Endothelial cell (in vitro differentiated cells): ENCODE measurements at places on chromosomes 3 and 15.
A peak's percentile ranks its signal among the peaks of the same experiment; 100 is the strongest.

DNA sequence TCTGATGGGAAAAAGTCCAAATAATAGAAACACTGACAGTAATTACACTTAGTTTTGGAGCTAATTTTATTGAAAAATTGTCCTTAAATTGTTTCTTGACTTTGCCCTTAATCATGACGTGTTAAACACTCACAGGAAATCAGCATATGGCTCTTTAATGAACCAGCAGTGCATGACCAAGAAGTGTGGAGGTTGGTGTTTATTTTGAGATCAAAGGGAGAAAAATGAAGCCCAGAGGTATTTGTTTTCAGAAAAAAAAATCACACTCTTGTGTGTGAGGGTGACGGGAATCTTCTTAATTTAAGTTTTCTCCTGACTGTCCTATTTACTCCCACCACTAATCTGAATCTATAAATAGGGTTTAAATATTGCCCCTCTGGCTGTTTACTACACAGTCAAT, 28.8 kb upstream of the SYNM start:
- DNase-seq, result no peak
- H3K4me3 ChIP-seq, result no peak overlapping the region
- no peaks in the 10 kb centered on the region for H3K27me3 ChIP-seq
- no peaks in the 10 kb centered on the region for H3K4me1 ChIP-seq
- no peak overlapping the region for H3K27ac ChIP-seq

DNA sequence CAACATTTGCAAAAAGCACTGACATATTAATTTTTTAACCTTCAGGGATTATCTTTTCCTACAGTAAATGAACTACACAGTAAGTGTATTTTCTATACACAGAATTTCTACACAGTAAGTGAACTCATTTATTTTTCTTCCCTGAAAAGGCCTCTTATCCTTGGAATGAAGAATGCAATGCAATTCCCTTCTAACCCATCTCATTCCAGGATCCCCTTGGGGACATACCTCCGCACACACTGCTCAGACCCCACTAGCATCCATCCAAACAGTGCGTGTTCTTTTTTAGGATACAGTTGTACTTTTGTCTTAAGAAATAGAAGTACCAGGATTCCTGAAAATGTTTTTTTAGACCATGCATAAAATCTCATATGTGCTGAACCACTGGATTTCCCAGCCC, 152.8 kb downstream of the UACA start:
- no peak overlapping the region for H3K4me3 ChIP-seq
- H3K27me3 ChIP-seq, result no peaks in the 10 kb centered on the region
- peaks cover 21% of the 10 kb centered on the region for H3K4me1 ChIP-seq
- no peaks in the 10 kb centered on the region for H3K36me3 ChIP-seq

DNA sequence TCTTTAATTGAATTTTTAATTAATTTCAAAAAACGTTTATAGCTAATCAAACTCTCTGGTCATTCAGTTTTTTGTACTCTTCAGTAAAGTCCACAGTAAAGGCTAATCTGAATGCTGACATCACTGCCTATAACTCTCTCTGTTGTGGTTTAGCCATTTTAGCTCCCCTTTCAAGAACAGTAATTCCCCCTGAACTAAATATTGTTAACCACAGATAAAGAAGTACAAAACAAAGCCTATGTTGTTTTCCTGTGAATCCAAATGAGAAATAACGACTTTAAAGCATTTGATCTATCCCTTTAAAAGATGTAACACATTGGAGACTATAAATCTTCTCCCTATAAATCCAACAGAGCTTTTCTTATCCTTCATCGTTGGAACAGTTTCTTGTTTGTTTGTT, 94.2 kb downstream of the ZBTB20 start:
- no peak overlapping the region for H3K4me3 ChIP-seq
- no peak for DNase-seq
- H3K4me1 ChIP-seq, result no peaks in the 10 kb centered on the region
- no peak overlapping the region for H3K27ac ChIP-seq
- H3K27me3 ChIP-seq, result no peaks in the 10 kb centered on the region
- no peaks in the 10 kb centered on the region for H3K36me3 ChIP-seq

DNA sequence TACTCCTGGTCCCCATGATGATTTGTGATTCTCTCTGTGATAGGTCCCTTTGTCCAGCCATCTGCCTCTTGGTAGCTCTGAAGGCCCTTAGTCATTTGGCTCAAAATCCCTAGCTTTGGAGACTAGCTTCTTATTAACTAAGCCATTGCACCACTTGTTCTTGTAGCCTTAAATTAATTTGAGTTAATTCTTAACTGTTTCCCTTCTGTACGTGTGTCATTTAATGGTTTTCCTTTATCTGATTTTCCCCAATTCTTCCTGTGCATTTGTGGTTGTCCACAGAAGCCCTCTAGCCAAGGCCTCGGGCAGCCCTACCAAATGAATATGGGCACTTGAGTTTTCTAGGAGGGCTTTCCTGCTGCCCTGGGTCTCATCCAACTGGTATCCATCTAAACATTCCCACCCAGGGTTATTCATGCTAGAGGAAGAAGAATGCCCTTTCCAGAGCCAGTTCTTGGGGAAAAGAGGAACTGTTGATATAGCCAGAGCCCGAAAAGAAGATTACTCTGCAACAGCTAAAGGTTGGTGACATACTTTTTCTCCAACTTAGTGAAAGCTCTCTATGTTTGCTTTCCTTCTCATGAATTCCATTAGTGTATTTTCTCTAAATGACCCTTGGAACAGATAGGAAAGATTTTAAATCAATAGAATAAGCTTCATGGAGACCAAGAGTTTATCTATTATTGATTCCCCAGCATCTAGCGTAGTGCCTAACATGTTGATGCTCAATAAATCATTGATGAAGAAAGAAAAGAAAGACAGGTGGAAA, 44.2 kb upstream of the ZBTB38 start:
- H3K27me3 ChIP-seq, result peaks cover 1% of the 10 kb centered on the region
- no peak for DNase-seq
- no peak overlapping the region for H3K27ac ChIP-seq
- peaks cover 18% of the 10 kb centered on the region for H3K4me1 ChIP-seq
- H3K4me3 ChIP-seq, result no peak overlapping the region
- peaks cover 6% of the 10 kb centered on the region for H3K36me3 ChIP-seq

DNA sequence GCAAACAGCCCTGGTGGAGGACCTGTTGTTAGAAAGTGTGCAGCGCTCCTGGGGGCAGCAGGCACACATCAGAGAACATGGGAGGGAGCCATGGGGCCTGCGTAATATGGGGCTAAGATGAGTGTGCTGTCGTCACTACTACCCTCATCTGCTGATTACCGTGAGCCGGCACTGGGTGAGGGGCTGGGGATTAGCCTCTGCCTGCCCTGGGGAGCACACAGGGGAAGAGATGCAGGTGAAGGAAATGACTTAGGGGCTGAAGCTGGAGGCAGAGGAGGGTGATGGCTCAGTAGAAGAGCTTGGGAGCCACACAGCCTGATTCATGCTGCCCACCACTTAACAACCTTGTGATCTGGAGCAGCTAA, 33.6 kb upstream of the LINGO1 start:
- peaks cover 10% of the 10 kb centered on the region for H3K27me3 ChIP-seq
- no peak overlapping the region for H3K4me3 ChIP-seq
- H3K4me1 ChIP-seq, result peaks cover 3% of the 10 kb centered on the region
- no peaks in the 10 kb centered on the region for H3K36me3 ChIP-seq

GRCh38 chr3:6516143-6516542, 344.8 kb upstream of the GRM7 start:
- peaks cover 25% of the 10 kb centered on the region for H3K36me3 ChIP-seq
- H3K4me3 ChIP-seq, result no peak overlapping the region
- H3K4me1 ChIP-seq, result peaks cover 33% of the 10 kb centered on the region
- no peak overlapping the region for H3K27ac ChIP-seq
- no peaks in the 10 kb centered on the region for H3K27me3 ChIP-seq
- no peak for DNase-seq

DNA sequence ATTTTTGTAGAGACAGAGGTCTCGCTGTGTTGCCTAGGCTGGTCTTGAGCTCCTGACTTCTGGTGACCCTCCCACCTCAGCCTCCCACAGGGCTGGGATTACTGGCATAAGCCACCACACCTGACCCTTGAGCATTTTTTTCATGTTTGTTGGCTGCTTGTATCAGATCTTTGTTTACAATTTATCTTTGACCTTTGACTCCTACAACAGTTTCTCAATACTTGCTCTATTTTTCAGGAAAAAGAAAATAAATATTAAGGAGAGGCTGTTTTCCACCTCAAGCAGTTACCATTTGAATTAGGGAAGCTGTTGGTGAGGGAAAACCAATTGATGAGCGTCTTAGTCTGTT, 44.5 kb downstream of the LIMD1 start:
- peaks cover 37% of the 10 kb centered on the region for H3K4me1 ChIP-seq
- H3K27me3 ChIP-seq, result peaks cover 2% of the 10 kb centered on the region
- H3K27ac ChIP-seq, result no peak overlapping the region
- H3K36me3 ChIP-seq, result peaks cover 20% of the 10 kb centered on the region
- DNase-seq, result no peak

- peak overlapping the region; percentile 58 for H3K27ac ChIP-seq
- no peak for DNase-seq
- H3K4me3 ChIP-seq, result peak overlapping the region; percentile 72
- H3K36me3 ChIP-seq, result peaks cover 7% of the 10 kb centered on the region
- peaks cover 26% of the 10 kb centered on the region for H3K4me1 ChIP-seq
Observed at GRCh38 chr3:49707113-49707480, 12.4 kb downstream of the AMIGO3 start.

DNA sequence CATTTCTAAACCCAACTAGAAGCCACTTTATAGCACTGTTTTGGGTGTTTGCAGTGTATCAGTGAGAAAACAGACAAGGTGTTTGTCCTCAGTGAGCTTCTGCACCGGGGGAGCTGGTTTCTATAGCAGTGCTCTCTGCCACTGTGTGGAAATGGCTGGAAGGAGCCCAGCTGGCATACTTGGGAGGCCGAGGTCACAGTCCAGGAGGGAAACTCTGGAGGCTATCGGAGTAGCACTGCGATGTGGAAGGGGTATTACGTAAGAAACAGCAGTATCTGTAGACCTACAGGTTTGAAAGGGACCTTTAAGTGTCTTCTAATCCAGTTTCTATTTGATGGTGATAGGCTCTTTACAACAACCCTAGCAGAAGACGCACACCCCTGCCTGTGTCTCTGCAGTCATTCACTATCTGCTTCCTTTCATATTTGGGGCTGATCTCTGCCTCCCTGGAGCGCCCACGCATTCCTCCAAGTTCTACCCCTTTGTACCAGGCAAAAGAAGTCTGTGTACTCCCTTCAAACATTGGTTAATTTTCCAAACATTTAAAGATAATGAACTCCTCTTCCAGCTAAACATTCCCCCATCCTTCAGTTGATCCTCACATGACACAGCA, 87.4 kb upstream of the ADAMTS17 start:
- H3K27me3 ChIP-seq, result peaks cover 5% of the 10 kb centered on the region
- H3K27ac ChIP-seq, result no peak overlapping the region
- no peaks in the 10 kb centered on the region for H3K4me1 ChIP-seq

DNA sequence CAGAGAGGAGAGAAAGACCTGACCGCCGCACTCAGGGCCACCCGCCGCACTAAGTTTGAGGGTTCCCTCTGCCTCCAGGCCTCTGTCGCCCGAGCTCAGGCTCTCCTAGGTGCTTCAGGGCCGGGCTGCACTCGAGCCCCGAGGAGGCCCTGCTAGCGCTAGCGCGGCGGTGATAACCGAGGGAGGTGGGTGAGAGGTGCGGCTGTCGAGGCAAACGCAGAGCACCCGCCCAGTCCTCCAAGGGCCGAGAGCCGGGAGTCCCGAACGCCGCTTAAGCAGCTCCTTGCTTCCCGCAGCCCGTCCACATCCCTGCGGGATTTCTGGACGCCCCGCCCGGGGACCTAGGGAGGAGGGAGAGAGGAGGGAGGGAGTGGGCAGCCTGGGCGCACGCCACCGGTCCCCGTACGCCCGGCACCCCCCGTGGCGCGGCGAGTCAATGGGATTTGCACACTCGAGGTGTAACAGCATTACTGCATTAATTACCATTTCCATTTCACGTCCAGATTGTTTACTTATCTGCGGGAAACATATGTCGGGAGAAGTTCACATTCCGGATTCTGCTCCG, 6.8 kb downstream of the SOX14 start:
- H3K36me3 ChIP-seq, result no peaks in the 10 kb centered on the region
- peak; percentile 51 for DNase-seq
- H3K27ac ChIP-seq, result peak overlapping the region; percentile 99

DNA sequence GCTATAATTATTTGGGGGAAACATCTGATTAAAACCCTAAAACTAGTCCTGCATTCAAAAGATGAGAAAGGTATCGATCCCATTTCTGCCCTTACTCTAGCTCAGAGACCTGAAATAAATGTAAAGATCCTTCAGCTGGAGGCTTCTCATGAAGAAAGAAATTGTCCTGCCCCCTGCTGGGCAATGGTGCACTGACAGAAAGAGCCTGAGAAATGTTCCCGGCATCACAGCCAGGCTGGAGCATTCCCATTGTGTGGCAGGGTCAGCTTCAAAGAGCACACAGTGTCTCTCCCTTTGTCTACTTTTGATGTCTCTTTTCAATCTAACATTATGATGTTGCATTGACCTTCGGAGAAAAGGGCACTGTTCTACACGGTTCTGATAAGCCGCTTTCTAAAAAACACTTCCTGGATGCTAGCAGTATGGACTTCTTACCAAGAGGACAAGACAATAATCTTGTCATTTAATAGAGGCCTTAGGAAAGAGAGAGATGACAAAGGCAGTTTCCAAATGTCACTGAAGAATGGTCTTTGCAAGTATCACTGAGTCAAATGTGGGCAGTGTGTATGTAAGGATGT, 287.5 kb downstream of the MAGI1 start:
- peaks cover 2% of the 10 kb centered on the region for H3K27me3 ChIP-seq
- peak overlapping the region; percentile 72 for H3K27ac ChIP-seq
- no peaks in the 10 kb centered on the region for H3K36me3 ChIP-seq
- peak; percentile 80 for DNase-seq
- H3K4me1 ChIP-seq, result peaks cover 5% of the 10 kb centered on the region

- peaks cover 8% of the 10 kb centered on the region for H3K27me3 ChIP-seq
- H3K4me3 ChIP-seq, result peak overlapping the region; percentile 90
- no peak overlapping the region for H3K27ac ChIP-seq
- H3K36me3 ChIP-seq, result no peaks in the 10 kb centered on the region
- H3K4me1 ChIP-seq, result peaks cover 37% of the 10 kb centered on the region
- no peak for DNase-seq
Observed at GRCh38 chr15:55288006-55288717, 1.5 kb downstream of the RAB27A start.

GRCh38 chr3:28598165-28598564, 249.5 kb upstream of the AZI2 start:
- no peak for DNase-seq
- H3K4me1 ChIP-seq, result no peaks in the 10 kb centered on the region
- H3K4me3 ChIP-seq, result no peak overlapping the region
- no peak overlapping the region for H3K27ac ChIP-seq
- H3K36me3 ChIP-seq, result no peaks in the 10 kb centered on the region

DNA sequence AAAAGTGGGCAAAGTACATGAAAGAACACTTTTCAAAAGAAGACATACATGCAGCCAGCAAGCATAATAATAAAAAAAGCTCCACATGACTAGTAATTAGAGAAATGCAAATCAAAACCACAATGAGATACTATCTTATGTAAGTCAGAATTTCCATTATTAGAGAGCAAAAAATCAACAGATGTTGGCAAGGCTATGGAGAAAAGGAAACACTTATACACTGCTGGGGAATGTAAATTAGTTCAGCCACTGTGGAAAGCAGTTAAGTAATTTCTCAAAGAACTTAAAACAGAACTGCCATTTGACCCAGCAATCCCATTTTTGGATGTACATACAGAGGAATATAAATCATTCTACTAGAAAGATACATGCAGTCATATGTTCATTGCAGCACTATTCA, 360.7 kb downstream of the NSUN3 start:
- H3K4me3 ChIP-seq, result no peak overlapping the region
- peaks cover 1% of the 10 kb centered on the region for H3K27me3 ChIP-seq
- H3K27ac ChIP-seq, result no peak overlapping the region

- peaks cover 19% of the 10 kb centered on the region for H3K4me1 ChIP-seq
- DNase-seq, result peak; percentile 69
- H3K4me3 ChIP-seq, result peak overlapping the region; percentile 97
- H3K27ac ChIP-seq, result peak overlapping the region; percentile 92
Observed at GRCh38 chr15:41661518-41662225, 1.5 kb downstream of the MGA start.
